ENCODE measurements at places on chromosomes 12 and 14. TPM values are rescaled to one million over a fixed set of nuclear protein-coding genes. Genes with fewer than 3 reads are reported as not detected.

Gene DDX54
- 79.5 TPM for total RNA-seq

Gene LALBA
- total RNA-seq = not detected

Gene MTRFR
- total RNA-seq = 15.7 TPM

Gene TNFRSF1A
- 331 TPM for total RNA-seq

Gene BBS10
- total RNA-seq = 5.8 TPM

Gene SENP1
- 14.0 TPM for total RNA-seq

Gene ATG2B
- 10.1 TPM for total RNA-seq

Gene SPIC
- not detected for total RNA-seq

Gene PPHLN1
- total RNA-seq = 57.7 TPM

Gene C12orf54
- total RNA-seq = not detected

Gene IL26
- total RNA-seq = not detected

Gene RPL10L
- not detected for total RNA-seq

Gene KRT2
- not detected for total RNA-seq

Gene USP30
- total RNA-seq = 7.3 TPM

Gene TCL1B
- total RNA-seq = not detected

Gene ANO4
- total RNA-seq = not detected

Gene ABCC9
- not detected for total RNA-seq

Gene KMT2D
- total RNA-seq = 46.7 TPM

Gene SERPINA9
- 0.13 TPM for total RNA-seq

Gene GPR84
- total RNA-seq = not detected

Gene CCDC63
- total RNA-seq = not detected

Gene SDR39U1
- 49.9 TPM for total RNA-seq

Gene OR4E2
- total RNA-seq = not detected

Gene KLRC4
- not detected for total RNA-seq

Gene NINJ2
- 0.66 TPM for total RNA-seq

Gene KRT78
- not detected for total RNA-seq

Gene PLEKHD1
- total RNA-seq = 0.02 TPM

Gene TMEM132D
- total RNA-seq = not detected

Gene CLEC6A
- total RNA-seq = not detected

Gene SYNE3
- total RNA-seq = 0.21 TPM

Gene SIX4
- 4.6 TPM for total RNA-seq

Gene GLIPR1L1
- not detected for total RNA-seq

Gene CACNA2D4
- not detected for total RNA-seq

Measured in A549 treated with DMSO at 1 μM for 4 hours (cell line).